Fibroblast of lung (primary cell): ENCODE measurements at places on chromosomes 2 and 18.

GRCh38 chr2:240290432-240291336 is 144.8 kb upstream of the GPC1 start:
- no peaks in the 10 kb centered on the region for H3K4me1 ChIP-seq
- no peaks in the 10 kb centered on the region for H3K36me3 ChIP-seq
- H3K4me3 ChIP-seq, result no peak overlapping the region
- H3K27ac ChIP-seq, result no peak overlapping the region
- no peak for DNase-seq

DNA sequence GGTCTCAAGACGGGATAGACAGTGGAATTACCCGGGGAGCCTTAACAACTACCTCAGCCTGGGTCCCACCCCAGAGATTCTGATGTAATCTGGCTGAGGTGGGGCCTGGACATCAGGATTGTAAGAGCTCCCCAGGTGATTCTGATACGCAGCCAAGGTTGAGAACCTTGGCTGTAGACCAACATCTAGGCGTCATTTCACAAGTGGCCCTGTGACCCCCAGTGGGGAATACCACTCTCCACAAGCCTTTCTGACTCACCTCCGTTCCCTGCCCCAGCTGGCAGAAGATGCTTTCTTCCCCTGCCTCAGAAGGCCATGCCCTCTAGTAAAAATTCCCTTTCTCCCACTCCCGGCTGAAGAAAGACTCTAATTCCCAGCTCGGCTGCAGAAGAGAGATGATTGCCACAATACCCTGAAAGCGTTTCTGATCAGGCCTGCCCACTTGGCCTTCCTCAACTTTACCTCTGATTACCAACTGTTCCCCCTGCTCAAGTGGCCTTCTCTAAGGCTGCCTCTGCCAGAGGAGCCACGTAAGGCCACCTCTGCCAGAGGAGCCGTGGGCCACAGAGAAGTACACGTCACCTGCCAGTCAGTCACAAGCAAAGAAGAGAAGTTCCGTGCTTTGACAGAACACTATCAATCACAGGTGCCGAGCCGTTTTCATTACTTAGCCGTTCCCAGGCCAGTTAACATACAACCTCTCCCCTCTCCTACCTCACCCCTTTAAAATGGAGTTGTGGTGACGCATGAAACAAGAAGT is 116.8 kb upstream of the PKDCC start:
- H3K4me3 ChIP-seq, result no peak overlapping the region
- no peaks in the 10 kb centered on the region for H3K36me3 ChIP-seq
- no peak overlapping the region for H3K27ac ChIP-seq
- H3K27me3 ChIP-seq, result no peaks in the 10 kb centered on the region

- H3K36me3 ChIP-seq, result no peaks in the 10 kb centered on the region
- no peak for DNase-seq
- no peaks in the 10 kb centered on the region for H3K27me3 ChIP-seq
- no peak overlapping the region for H3K27ac ChIP-seq
Measured at GRCh38 chr18:74063023-74063422, 84.6 kb downstream of the FBXO15 start.

- no peaks in the 10 kb centered on the region for H3K4me1 ChIP-seq
- H3K27ac ChIP-seq, result no peak overlapping the region
- DNase-seq, result no peak
- H3K36me3 ChIP-seq, result peaks cover 1% of the 10 kb centered on the region
- H3K27me3 ChIP-seq, result no peaks in the 10 kb centered on the region
Measured at GRCh38 chr2:65021709-65022108, 32.5 kb downstream of the SLC1A4 start.

DNA sequence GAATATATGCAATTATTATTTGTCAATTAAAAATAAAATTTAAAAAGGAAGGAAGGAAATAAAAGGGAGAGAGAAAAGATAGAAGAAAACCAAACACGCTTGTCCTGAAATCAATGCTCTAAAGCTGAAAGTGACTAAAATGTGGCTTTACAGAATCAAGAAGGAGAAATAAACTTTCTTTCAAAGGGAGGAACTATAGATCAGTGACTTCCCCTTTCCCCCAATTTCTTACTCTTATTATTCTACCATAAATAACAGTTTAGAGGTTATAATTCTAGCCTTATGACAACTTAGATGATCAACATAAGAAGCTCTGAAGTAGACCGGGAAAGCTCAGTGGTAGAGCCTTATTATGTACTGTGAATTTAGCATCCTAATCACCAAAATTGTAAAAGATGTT is 122.5 kb downstream of the ARHGAP15 start:
- H3K36me3 ChIP-seq, result no peaks in the 10 kb centered on the region
- no peaks in the 10 kb centered on the region for H3K27me3 ChIP-seq
- no peaks in the 10 kb centered on the region for H3K4me1 ChIP-seq
- no peak for DNase-seq
